ENCODE measurements at places on chromosomes 7 and 10.
A peak's percentile ranks its signal among the peaks of the same experiment; 100 is the strongest.

DNA sequence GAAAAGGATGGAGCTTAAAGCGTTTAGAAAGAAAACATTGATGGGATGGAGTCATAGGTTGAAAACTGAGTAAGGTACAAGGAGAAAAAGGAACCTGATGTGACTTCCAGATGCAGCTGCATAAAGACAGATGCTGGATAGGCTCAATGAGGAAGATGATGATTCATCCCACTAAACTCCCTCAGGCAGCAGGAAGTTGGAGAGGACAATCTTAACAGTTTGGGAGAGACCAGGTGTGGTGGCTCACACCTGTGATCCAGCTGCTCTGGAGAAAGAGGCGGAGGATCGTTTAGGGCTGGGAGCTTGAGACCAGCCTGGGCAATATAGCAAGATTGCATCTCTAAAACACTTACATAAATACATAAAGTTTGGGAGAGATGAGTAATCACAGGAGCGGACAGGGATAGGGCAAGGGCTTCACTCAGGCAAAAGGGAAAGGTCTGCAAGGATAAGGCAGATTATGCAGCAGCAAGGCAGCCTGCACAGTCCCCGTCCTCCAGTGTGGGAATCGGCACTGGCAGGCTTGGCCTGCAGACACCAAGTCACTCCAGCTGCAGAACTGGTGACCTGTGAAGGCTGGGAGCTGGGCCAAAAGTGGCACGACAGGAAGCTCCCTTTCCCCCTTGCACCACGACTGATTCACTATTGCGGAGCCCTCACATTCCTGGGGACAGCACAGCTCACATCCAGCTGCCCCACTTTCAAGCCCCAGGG lies 438.5 kb downstream of the GRID1 start:
- DNase-seq: no peak

- no peak for DNase-seq
Measured at GRCh38 chr10:73810735-73811465, 498 bp downstream of the NDST2 start.

DNA sequence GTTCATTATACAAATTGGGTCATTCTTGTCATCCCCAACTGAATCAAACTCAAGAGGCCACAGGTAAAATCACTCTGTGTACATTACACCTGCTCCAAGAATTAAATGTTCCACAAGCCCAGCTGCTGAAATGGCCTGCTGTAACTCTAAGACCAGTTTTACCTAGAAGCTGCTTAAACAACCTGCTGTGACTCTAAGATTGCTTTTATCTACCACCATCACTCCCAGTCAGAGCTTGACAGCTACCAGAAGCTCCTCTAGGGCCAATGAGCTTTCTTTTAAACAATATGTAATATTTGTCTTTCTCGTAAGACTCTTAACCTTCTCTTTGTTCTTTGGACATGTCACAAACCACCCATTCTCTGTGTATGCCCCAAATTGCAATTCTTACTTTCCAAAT lies 141.8 kb upstream of the LRGUK start:
- DNase-seq: no peak

DNA sequence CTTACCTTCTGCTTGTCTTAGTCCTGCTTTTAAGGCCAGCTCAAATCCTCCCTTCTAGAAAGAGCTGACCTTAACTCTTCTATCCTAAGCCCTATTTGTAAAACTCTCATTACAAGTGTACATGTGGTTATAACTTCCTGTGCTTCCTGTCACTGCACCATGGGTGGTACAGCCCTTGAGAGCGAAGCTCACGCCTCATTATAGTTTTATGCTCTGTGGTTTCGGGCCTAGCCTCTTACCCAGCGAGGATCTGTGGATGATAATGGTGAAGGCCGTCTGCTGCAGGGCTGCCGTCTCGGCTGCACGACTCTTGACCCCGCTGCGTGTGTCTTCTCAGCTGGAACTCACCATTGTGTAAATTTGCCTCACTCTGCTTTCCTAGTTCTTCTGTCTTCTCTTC lies 74.6 kb downstream of the CUL1 start:
- DNase-seq: no peak

GRCh38 chr7:104241538-104242209 lies 33.9 kb upstream of the ORC5 start:
- no peak for DNase-seq

DNA sequence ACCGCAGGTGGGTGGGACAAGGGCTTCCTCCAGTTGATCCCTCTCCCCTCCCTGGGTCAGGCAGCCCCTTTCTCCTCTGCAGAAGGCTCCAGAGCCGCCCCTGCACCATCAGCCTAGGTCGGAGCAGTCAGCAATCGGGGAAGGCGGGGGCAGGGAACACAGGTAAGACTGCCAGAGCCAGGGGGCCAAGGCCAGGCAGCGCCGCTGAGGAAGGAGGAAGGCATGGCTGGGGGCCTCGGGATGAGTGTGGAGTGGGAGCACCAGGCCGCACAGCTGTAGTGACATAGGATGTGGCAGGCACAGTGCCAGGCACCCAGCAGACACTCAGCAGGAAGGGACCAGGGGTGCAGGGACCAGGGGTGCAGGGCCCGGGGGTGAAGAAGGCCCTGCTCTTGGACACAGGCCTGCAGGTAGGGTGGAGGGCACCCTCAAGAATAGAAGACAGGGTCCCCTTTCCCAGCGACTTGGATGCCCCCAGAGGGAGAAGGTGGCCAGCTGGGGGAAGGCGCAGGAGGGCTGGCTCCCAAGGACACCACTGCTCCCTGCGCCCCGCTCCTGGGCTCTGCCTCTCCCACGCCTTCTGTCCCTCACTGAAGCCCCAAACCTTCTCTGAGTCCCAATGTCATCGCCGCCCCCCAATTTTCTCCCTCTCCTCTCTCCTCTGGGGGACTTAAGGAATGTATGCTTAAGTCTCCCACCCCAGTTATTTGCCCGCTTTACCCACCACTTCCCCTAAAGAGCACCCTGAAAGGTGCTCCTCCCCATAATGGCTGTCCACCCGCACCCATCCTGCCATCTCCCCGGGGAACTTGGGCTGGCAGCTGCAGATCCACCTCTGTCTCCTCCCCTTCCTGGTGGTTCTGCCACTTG lies 38.5 kb downstream of the CAMK2B start:
- DNase-seq: no peak

- DNase-seq: peak; percentile 8
Measured at GRCh38 chr7:132557489-132558044, 18.7 kb downstream of the PLXNA4 start.

DNA sequence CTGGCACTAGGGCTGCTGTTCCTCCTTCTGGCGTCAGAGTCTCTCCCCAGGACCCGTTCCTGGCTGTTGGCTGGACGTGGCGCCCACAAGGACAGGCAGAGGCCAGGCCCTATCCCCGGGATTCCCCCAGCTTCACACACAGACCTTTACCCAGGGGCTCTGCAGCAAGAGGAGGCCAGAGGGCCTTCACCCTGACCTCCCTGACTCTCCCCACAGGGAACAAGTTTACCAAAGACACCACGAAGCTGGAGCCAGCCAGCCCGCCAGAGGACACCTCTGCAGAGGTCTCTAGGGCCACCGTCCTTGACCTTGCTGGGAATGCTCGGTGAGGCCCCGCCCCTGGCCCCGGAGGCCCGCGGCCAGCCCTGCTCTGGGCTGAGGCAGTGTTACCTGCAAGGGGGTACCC lies 82.2 kb downstream of the GTF2IRD1 start:
- DNase-seq: no peak

DNA sequence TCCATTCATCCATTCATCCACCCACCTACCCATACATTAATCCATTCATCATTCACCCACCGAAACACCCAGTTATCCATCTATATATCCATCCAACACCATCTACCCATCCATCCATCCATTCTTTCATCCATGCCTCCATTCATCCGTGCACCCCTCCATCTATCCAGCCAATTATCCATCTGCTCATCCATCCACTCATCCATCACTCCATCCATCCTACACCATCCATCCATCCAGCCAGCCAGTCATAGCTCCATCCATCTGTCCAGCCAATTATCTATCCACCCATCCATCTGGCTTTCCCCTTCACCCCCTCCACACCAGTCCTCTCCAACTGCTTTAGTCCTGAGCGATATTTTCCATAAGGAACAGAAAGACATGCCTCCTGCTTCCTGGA lies 7.5 kb upstream of the CXCL12 start:
- DNase-seq: no peak

- no peak for DNase-seq
Measured at GRCh38 chr7:25249772-25250171, 21.5 kb upstream of the NPVF start.

Data from NCI-H524 treated with DMSO at 0.1 percent for 48 hours (cell line).